ENCODE measurements at places on chromosomes 11 and 22.

- no peak for DNase-seq
Observed at GRCh38 chr11:116925050-116925449, 87.6 kb upstream of the APOA1 start.

DNA sequence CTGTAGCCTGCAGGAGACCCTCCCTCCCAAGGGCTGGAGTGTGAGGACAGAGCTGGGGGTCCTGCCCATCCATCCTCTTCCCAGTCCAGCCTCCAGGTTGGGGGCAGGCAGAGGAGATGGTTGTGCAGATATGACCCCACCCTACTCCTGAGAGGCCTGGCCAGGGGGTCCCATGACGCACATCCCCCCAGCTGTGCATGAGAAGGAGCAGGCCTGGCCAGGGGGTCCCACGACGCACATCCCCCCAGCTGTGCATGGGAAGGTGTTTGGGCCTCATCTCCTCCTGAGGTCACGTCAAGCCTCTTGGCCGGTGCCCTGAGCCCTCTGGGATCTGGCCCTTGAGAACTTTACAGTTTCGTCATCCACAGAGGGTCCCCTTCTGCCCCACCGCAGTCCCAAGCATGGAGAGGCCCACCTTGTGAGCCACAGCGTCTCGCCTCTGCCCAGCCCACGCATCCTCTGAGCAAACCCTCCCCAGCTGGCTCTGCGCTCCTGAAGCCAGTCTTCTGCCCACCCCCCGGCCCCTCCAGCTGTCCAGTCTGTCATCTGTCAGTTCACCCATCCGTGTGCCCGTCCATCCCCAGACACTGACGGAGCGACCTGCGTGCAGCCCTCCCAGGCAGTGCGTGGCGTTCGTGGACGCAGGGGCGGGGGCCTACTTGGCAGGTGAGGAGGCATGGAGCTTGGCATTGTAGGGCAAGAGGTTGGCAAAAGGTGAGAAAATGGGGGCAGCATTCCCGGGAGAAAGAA lies 2.3 kb downstream of the ANO9 start:
- no peak for DNase-seq

DNA sequence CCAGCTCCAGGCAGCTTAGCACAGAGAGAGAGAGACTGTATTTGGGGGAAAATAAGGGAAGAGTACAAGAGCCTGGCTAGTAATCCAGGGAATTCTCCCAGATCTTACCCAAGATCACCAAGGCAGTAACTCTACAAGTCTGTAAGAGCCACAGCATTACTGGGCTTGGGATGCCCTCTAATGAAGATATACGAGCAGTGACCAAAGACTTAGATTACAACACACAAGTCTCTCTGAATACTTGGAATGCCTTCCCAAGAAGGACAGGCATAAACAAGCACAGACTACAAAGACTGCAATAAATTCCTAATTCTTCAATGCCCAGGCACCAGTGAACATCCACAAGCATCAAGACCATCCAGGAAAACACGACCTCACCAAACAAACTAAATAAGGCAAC lies 17.7 kb downstream of the DNAJC24 start:
- no peak for DNase-seq

GRCh38 chr11:68036141-68036716 lies 2.6 kb upstream of the TCIRG1 start:
- no peak for DNase-seq

DNA sequence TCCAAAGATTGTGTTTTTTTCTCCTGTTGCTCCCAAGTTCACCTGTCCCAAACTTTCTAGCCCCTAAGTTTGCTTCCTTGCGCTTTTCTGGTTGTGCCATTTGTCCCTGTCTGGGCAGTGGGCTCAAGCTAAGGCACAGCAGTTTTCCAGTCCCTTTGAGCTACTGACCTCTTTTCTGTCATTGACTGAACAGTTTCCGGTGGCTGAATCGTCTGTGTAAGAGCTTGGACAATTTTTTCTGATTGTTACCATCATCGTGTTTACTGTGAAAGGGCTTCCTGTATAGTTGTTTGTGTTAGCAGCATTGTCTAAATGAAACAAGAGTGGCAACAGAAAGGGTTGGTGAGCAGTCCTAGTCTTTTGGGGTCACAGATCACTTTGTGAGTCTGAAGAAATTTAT lies 49.8 kb downstream of the BMAL1 start:
- no peak for DNase-seq

GRCh38 chr11:2902784-2903671 lies 17.5 kb upstream of the CDKN1C start:
- DNase-seq, result no peak

DNA sequence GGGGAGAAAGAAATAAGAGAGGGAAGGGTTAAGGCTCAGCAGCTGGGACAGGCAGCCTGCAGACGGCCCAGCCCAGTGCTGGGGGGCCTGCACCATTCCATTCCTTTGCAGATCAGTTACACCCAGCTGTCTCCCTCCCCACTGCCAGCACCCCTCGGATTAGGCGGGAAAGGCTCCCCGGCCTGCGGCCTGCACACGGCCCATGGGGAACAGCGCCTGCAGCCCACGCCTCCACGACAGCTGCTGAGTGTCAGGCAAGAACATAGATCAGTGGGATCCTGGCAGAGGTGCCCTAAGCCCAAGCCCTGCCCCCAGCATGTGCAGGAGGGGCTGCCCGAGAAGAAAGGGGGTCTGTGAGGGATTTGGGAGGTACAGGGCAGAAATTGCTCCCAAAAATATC lies 65.8 kb upstream of the MYOD1 start:
- no peak for DNase-seq

- DNase-seq, result no peak
Observed at GRCh38 chr11:37038911-37039310, 440.9 kb upstream of the RAG2 start.

DNA sequence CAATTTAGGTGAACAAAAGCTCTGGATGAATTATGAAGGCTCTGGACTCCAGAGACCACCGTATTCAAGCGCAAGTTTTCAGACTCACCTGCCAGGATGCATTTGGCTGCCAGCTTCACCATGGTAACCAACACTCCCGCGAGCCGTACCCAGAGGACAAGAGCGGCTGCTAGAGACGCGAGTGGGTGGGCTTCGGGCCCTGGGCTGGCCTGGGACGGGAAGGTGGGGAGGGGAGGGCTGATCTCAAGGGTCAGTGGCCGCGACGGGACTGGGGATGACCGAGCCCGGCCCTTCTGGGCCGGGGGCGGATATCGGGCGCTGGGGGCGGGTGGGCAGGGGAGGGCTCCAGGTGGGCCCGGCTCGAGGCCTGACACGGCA lies 344 bp downstream of the IFT27 start:
- no peak for DNase-seq

- DNase-seq, result peak; percentile 63
Observed at GRCh38 chr11:72782081-72782920, 11.5 kb downstream of the STARD10 start.

DNA sequence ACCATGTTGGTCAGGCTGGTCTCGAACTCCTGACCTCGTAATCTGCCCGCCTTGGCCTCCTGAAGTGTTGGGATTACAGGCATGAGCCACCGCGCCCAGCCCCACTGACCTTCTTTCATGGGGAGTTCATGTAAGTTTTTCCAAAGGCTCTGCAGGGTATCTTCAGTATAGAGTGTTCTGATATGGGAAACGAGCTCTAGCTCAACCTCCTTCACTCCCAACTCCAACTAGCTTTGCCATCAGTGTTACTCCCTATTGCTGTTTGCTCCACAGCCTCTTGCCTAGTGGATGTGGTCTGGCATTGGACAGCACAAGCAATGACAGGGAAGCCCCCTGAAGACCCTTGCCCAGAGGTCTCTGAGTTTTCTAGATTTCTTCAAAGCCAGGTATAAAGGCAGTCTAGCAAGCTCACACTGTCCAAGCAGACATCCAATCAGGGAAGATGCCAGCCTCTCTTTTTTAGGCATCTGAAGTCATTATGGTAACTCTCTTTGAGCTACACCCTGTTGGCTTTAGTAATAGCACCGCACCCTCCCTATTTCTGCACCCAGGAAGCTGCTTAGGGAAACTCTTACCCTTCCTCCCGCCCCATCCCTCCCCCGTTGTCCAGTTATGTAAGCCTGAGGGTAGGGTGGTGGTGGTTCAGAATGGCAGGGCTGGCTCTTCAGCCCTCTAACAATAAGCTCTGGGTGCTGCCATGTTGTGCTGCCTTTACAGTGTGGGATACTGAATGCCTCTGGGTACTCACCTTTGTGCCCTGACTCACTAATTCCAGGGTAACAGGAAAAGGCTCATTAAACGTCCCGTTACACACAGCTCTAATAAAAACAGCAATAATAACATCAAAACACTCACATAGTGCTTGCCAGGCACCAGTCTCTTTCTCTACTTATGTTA lies 41.4 kb upstream of the CLDN5 start:
- DNase-seq, result no peak

DNA sequence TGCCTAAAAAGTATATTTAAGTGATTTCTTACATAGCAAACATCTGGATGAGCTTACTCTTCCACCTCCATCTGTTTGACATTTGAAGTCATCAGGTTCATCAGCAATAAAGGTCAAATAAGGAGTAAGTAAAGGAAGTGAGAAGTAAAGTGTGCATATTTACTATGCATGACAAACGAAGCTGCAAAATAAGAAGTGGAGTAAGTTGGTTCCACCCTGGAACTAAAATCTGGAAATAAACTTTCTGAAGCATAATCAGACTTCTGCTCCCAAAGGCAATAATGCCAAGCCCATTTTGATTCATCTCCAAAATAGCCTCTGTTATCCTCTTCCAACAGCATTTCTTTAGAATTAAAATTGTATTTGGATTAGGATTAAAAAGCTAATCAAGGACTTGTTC lies 8.4 kb upstream of the FIBIN start:
- DNase-seq, result no peak

GRCh38 chr22:28674121-28674563 lies 5.5 kb downstream of the TTC28 start:
- no peak for DNase-seq

- DNase-seq, result no peak
Observed at GRCh38 chr11:121889931-121890330, 226.1 kb downstream of the BLID start.

- DNase-seq, result no peak
Observed at GRCh38 chr11:27497284-27497866, 9.2 kb downstream of the LIN7C start.

All from spinal cord (tissue), 10 donors.